ENCODE measurements at places on chromosomes 2 and 18. TPM values are rescaled to one million over a fixed set of nuclear protein-coding genes. Genes with fewer than 3 reads are reported as not detected.

GRCh38 chr2:207257251-207258250 is 91.8 kb upstream of the KLF7 start:
- no peak for DNase-seq

The FSHR gene
- 0.69 TPM for total RNA-seq

GRCh38 chr2:157471078-157471477 is 27.2 kb upstream of the CYTIP start:
- DNase-seq = no peak

DNA sequence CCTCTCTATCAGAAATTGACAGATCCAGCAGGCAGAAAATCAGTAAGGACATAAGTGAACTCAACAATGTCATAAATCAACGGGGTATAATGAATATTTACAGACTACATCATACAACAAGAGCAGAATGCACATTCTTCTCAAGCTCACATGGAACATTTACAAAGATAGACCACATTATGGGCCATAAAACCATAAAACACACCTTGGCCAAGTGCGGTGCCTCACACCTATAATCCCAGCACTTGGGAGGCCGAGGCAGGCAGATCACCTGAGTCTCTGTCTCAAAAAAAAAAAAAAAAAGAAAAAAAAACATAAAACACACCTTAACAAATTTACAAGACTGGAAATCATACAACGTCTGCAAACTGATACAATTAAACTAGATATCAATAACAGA is 36.7 kb downstream of the FBXO15 start:
- no peak for DNase-seq

DNA sequence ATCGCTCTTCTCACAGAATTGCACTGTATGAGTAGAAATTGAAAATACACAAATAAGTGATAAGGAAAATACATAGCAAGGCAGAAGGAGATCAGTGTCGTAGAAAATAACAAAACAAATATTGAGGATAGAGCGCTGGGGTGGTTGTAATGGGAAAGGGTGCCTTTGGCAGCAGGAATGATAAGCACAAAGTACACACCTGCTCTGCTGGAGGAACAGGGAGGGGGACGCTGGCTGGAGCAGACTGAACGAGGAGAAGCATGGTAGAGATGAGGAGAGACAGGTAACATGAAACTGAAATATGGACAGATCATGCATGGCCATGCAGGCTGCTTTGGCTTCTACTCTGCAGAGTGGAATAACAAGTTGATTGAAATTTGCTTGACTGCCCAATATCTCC is 181.2 kb upstream of the FSHR start:
- no peak for DNase-seq

The POTEJ gene
- total RNA-seq = not detected

DNA sequence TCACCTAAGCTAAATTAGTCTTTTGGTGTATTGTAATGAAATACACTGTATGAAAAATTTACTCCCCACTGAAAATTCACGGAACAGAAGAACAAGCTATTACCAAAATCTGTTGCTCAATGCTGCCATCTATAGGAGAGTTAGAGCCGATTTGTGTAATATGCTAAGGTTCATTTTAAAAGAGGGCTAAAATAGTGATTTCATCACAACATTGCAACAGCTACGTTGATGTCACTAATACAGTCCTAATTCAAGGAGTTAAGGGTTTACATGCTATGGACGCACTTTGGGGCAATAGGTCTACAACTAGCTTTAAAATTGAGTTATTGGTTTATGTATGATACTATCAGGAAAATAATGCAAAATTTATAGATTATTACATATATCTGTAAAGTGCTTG is 3.0 kb upstream of the IRS1 start:
- DNase-seq = peak; percentile 48

- DNase-seq = no peak
Observed at GRCh38 chr18:39724652-39725051, 2159.1 kb upstream of the CELF4 start.

DNA sequence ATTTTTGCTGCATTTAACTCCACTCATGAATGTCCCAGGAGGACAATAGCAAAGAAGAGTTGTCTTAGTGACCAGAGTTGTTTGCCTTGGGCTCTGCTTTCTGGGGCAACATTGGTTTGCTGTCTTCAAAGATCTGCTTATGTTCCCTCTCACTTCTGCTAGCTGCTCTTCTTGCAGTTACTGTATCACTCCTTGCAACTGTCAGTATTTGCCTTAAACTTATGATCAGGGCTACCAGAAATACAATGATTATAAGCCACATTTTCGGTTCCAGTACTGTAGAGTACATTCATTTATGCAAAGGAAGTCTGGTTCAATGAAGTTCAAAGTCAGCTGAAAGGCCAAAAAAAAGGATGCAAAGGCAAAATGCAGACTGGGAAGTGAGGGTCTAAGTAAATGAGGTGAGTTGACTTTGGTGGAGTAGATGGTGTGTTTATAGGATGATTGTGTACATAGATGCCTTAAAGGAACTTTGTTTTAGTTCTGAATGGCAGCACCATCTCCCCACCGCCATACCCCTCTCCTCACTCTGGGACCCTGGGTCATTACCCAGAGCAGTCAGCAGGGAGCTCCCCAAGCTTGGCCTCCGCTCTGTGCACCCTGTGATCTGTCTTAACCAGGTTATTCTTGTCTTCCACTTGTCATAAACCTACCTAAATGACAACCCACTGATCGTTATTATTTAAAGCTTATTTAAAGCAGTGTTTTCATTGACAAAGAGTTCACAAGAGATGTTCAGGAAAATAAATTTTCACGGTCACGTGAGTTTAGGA is 236.0 kb downstream of the DOK6 start:
- DNase-seq = no peak

The CYB5A gene
- total RNA-seq = 84.3 TPM

- DNase-seq = no peak
Observed at GRCh38 chr18:58699551-58699950, 28.3 kb downstream of the MALT1 start.

The GBX2 gene
- not detected for total RNA-seq

The SERPINB11 gene
- 3.5 TPM for total RNA-seq

- no peak for DNase-seq
Observed at GRCh38 chr2:239726631-239727181, 298.4 kb downstream of the NDUFA10 start.

DNA sequence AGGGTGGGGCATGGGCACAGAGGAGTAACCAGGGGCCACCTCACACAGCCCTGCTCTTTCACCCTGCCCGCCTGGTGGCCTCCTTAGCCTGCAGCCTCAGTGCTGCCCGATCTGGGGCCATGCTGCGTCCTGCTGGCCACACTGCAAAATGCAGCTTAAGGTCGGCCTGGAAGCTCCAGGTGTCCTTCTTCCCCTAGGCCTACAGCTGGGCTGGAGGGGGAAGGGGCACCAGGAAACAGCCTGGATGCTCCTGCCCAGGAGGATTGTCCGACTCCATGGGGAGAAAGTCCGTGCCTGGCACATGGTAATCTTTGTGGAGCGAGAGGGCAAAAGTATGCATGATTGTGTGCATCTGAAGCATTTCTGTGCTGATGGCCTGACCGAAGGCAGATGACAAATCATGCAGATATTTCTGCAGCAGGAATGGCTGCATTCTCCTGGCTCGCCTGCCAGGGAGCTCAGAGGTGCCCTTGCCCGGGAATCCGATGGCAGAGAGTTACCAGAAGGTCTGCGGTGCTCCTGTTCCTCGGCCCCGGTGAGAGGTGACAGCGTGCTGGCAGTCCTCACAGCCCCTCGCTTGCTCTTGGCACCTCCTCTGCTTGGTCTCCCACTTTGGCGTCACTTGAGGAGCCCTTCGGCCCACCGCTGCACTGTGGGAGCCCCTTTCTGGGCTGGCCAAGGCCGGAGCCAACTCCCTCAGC is 12.8 kb upstream of the ALPP start:
- DNase-seq = no peak

GRCh38 chr18:79058007-79058406 is 11.2 kb upstream of the ATP9B start:
- no peak for DNase-seq

GRCh38 chr2:104733226-104733943 is 120.5 kb upstream of the POU3F3 start:
- no peak for DNase-seq

The MEIS1 gene
- 213 TPM for total RNA-seq

GRCh38 chr2:234677758-234678538 is 181.1 kb upstream of the ARL4C start:
- DNase-seq = no peak

- peak; percentile 40 for DNase-seq
Observed at GRCh38 chr2:216596236-216596979, 36.8 kb upstream of the IGFBP2 start.

The DSC2 gene
- total RNA-seq = 7.1 TPM

The MLPH gene
- total RNA-seq = 11.7 TPM

DNA sequence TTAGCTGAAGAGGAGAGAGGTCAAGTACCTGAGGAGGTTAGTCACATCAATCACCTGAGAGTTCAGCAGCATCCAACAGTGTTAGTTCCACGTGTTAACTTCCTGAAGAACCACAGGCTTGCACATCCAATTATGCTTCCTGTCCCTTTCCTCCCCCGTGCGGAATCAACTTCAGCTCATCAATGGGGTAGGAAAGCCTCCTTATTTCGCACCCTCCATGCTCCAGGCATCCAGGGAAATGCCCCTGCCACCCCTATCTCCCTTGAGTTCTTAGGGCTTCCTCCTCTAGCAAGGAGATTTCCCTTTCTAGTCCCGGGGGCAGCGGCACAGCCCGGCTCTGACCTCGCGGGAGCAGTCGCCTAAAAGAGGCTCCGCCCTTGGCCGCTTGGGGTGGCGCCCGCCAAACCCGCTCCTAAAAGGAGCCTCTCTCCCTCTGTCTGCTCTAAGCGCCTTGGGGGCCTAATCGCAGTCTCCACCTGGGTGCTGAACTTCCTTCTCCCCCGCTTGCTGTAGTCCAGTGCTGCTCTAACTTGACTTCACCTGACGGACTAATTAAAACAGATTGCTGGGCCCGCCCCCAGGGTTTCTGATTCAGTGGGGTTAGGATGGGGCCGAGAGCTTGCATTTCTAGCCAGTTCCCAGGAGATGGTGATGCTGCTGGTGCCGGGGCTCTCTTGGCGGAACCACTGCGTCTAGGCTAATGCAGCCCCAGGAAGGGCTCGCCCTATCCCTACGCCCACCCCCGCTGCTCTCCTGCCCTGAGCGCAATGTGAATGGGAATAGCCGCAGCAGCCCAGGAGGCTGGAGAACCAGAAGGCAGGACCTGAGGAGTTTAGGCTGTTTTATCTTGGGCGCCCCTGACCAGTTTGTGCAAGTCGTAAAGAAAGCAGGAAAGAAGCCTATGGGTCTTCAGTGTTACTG is 3.4 kb upstream of the TET3 start:
- DNase-seq = no peak

DNA sequence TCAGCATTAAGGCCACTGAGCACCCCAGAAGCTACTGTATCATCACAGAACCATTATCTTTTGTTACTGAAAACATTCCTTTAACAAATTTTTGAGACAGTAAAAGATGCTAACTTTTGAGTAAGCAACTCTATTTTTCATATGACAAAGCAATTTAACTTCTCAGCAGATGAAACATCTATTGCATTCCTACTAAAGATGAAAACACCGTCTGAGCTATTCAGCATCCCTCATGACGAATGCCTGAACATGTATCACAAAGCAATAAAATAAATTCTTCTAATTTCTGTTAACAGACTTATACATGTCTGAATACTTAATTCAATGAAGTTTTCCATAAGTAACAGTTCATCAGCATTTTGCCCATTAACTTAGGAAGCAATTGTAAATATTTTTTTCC is 23.9 kb downstream of the CHN1 start:
- no peak for DNase-seq

DNA sequence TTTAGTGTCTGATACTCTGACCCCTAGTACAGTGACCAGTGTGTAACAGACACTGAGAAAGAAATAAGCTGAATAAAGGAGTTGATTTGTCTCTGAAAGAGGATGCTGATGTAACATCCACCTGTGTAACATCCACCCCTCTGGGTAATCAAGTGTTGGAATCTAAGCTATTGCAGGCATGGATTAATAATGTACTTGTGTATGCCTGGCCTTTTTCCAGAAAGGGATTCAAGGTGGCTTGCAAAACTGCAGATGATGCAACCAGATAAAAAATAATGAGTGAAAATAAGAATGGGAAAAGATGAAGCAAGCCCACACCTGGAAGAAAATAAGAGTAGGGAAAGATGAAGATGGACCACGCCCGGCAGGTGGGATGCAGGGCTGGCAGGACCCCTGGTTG is 48.2 kb upstream of the FOXI3 start:
- DNase-seq = no peak

DNA sequence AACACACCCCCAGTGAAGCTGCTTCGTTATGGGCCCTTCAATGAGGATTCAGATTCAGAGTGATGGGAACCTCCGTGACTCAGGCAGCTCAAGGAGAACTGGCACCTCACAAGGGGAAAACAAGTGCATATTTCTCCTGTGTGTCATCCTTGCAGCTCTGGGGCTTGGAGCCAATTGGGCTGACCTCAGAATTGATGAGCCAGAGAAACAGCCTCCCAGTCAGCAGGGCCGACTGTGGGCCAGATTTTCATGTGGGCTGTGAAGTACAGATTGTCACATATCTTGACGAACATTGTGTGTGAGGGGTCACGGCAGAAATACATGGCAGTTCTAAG is 189.6 kb upstream of the SP5 start:
- DNase-seq = no peak

DNA sequence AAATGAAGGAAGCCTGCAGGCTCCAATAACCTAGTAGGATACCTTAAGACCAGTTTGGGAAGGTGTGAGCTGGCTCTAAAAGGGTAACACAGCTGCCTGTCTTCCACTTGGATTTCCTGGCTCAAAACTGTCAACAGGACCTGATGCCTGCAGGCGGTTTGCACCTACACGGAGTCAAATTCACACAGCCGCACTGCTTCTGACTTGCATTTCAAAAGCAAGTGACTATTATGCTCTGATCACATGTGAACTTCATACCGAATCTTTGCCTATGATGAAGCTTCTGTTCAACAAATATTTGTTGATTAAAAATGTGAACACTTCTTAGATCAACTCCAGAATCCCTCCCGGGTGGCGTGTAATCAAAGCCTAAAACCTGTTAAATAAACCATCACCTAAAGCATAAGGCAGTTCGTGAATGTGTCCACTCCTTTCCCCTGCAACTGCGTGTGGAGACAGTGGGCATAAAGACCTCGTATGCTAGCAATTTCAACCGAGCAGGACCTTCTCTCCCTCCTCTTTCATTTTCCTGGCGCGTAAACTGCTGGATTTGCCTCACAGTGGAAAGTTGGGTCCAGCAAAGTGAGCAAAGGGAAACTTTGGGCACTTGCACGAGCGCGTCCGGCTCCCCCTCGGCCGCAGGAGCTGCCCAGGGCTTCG is 784 bp downstream of the CRACDL start:
- no peak for DNase-seq

GRCh38 chr18:5431836-5432575 is 111.8 kb downstream of the EPB41L3 start:
- no peak for DNase-seq

The GKN2 gene
- total RNA-seq = not detected

GRCh38 chr2:98738304-98738703 is 7.4 kb upstream of the MGAT4A start:
- DNase-seq = no peak

The TPO gene
- total RNA-seq = 0.74 TPM

The GKN1 gene
- not detected for total RNA-seq

DNA sequence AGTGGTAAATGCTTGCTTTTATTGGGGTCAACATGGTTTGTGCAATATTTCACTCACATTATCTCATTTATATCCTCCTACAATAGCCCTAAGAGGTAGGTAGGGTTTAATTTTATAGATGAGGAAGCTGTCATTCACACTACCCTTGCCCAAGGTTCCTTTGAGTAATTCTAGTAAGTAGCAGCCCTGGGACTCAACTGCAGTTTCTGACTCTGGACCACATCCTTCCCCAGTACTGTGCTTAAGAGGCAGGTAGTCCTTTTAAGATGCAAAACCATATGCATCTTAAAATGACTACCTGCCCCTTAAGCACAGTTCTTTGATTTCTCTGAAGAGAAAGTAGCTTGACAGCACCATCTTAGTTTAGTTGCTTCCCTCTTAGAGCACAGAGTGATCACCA is 15.7 kb upstream of the NT5C1B start:
- no peak for DNase-seq
